T-cell (primary cell): ENCODE measurements at places on chromosomes 3 and 15.

DNA sequence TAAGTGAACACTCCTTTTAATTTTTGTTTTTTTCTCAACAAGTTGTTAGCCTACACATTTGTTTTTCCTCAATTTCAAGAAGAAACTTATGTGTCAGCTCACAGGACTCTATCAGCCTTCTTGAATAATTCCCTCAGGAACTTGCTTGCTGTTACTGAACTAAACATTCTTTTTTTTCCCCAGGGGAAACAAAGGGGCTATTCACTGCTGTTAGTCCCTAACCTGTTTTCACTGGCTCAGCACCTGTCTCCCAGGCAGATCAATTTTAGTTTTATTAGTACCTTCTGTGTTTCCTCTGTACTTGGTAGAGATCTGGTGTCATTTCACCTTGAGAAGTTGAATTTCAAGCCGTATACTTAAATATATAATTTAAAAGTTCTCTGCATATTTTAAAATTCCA, 644.6 kb downstream of the CADM2 start:
- no peak for DNase-seq

DNA sequence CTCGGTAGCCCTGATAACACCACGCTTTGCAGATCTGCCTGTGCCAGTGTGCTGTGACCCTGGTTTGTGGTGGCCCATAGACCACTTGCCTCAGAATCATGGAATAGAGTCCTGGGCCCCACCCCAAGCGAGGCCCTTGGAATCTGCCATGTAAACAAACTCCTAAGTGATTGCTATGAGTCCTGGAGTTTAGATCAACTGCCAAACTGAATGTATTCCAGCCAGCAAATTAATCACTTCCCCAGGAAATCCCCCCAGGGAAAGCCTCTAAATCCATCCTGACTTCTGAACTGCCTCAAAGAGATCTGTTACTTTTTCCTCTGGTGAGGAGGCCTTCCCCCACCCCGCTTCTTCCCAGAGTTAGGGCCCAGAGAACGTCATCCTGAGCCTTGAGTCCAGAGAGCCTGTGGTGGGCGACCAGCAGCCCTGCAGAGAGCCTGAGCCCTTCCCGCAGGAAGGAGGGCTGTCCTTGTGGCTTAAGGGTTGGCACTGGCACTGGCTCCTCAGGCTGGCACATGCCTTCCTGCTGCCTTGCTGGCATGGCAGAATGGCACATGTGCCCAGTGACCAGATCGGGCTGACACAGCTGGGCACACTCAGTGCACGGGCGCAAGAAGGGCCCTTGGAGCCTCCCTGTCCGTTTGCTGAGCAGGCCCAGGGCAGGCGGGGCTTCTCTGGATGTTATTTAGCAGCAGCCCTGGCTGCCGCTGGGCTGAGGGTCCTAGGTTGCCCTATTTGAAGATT, 50.6 kb upstream of the PLXNA1 start:
- no peak for DNase-seq

GRCh38 chr15:62428259-62428658, 263.2 kb upstream of the C2CD4B start:
- no peak for DNase-seq

DNA sequence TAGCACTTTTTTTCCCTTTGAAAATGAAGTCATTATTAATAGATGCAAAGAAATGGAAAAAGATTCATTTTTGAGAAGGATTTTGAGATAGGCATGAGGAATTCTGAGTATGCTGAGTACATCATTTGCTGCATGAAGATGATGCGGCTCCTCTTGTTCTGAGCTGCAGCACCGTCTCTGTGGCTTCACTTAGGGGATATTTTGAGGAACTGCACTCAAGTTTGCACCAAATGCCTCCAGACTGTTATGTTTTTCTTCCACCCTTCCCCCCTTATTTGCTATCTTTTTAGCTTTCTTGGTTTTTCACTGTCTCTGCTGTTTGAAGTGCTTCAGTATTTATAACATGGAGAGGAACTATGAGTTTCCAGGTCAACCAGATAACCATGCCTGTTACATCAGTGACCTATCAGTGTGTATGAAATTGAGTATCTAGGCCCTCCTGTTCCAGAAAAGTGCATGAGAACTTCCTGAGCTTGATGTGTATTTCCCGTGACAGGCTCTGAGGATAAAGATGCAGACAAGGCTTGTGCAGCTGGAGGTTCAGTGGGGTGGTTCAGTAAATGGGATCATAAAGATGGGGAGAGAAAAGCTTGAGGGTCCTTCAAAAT, 128.7 kb downstream of the PDCD6IP start:
- no peak for DNase-seq

GRCh38 chr15:67067930-67068551, 2.6 kb downstream of the SMAD3 start:
- DNase-seq = no peak

DNA sequence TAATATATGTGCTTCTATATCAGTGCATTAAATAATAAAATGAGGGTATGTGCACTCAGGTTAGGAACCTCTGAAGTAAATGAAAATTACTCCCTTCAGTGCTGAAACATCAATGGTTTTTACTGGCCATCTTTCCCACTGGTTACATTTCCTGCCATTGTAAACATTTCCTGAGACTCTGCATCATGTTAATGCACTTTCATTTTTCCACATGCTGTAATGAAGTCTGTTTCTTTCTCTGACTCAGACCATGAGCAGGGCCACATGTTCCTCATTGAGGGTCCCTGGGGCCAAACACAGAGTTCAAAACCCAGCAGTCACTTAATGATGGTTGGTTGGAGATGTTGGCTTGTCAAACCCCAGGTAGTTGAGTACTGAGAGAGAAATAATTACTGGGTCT, 15.3 kb downstream of the FAM3D start:
- DNase-seq = no peak

GRCh38 chr3:98894791-98895576, 6.5 kb downstream of the DCBLD2 start:
- no peak for DNase-seq
